CD4-positive, alpha-beta T cell treated with Interleukin-1 beta for 1 hour (primary cell): ENCODE measurements at places on chromosomes 11 and 22.

DNA sequence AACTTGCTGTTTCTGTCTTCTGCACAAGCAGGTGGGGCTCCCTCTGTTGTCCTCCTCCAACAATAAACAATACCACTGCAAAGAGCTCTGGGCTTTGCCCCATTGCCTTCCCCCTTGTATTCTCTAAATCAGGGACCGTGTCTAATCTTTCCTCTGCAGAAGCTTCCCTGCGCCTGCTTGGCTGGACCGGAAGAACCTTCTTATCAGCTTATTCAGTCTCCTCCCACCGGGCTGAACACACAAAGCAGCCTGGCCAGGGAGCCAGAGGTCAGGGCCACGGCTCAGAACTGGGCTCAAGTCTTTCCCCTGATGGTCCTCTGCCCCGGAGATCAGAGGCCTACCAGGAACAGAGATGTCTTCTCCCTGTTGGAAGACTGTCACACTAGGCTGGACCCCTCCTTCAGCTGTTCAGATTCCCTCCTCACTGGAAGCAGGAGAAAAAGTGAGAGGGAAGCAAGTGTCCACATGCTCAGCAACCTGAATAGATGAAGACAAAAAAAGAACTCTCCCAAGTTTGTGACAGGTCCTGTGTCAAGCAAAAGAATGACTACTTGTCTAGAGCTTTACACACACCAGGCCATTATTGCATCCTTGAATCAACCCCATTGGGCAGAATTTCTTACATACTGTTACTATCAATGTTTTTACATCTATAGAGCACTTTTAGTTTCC is 63.7 kb downstream of the RAB30 start:
- DNase-seq, result no peak

GRCh38 chr22:17876306-17876831 is 102.1 kb upstream of the BID start:
- no peak for DNase-seq

GRCh38 chr11:116360221-116360941 is 412.4 kb downstream of the BUD13 start:
- DNase-seq, result no peak

GRCh38 chr11:76623884-76624419 is 46.6 kb downstream of the LRRC32 start:
- DNase-seq, result no peak

- peak; percentile 44 for DNase-seq
Observed at GRCh38 chr22:37906364-37907008, 389 bp downstream of the MICALL1 start.

- no peak for DNase-seq
Observed at GRCh38 chr22:20868025-20868962, 9.5 kb downstream of the SNAP29 start.

GRCh38 chr11:121536126-121536525 is 83.4 kb upstream of the SORL1-AS1 start:
- no peak for DNase-seq

DNA sequence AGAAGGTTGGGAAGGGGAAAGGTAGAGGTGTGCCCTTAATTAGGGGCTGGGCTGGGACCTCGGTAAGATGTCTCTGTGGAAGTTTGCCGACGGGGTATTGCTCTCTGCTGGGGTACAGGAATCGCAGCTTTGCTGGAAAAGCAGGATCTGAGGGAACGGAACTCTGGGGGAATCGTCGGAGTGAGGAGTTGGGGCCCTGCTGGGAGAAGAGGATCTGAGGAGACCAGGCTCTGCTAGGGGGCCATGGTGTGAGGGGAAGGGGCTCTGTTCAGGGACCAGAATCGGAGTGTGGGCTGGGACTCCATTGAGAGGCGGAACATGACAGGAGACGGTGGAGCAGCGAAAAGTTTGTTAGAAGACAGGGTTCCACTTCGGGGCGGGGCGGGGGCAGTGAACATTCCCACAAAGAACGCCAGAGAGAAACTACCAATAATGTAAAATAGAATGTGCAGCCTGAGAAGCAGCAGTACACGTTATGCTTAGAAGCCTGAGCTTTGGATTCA is 456 bp downstream of the AAMDC start:
- no peak for DNase-seq

GRCh38 chr11:17790453-17790852 is 55.9 kb downstream of the KCNC1 start:
- DNase-seq, result no peak

DNA sequence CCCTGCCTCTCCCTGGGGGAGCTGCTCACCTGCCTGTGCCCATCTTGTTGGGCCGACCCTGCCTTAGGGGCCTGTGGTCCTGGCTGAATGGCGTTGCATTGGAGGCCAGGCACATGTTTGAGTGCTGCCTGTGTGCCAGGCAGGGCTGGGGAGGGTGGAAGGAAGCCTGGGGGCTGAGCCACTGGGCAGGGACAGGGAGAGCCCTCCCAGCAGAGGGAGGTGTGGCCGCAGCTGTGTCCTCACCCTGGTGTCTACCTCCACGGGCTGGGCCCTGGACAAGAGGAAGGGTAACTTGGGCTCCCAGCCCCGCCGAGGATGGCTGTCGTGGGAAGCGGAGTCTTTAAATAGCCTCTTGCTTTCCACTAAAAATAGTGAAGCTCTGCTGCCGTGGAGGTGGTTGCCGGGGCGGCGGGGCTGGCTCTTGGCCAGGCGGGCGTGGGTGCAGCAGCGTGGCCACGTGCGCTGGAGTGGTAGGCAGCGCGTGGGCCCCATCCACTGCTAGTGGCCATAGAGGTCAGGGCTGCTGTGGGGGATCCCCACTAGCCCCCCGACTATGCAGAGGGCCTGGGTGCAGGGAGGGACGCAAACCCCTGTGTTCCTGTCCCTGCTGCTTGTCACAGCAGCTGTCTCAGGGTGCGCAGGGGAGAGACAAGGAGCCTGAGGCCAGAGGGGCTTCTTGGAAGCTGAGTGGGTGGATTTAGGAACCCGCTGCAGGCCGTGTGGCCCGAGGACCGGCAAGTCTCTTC is 6.2 kb downstream of the ZDHHC8 start:
- DNase-seq, result no peak

DNA sequence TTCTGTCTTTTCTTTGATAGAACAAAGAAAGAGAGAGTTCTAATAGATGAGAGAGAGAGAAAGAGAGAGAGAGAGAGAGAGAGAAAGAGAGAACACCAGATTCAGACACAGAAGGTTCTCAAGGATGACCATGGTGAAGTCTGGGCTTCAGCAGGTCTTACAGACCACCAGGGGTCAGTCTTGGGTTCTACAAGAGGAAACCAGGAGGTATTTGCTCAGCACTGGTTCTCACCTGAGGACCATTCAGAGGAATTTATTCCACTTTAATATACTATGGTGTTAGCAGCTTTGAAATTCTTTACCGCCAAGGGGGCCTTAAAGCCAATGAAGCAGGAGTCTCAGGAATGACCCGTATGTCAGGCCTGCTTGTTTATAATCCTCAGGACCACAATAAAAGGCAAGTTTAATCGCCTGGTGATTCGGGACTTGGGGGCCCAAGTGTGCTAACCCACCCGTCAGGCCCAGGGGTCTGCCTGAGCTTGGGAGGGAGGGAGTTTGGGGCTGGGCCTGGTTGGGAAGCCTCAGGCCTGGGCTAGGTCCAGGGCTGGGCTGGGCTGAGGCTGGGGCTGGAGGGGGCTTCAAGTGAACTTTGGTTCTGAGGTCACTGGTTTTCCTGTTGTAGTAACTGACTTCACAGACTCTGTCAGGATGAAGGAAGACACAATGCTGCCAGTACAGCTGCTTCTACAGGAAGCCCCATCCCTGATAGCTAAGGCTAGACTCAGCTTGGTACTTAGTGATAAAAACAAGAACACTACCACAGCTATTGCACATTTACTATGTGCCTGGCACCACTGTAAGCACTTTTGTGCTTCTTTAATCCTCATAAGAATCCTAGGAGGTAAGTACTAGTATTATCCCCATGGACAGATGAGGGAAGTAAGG is 179.2 kb upstream of the ZBED5 start:
- DNase-seq, result peak; percentile 28

DNA sequence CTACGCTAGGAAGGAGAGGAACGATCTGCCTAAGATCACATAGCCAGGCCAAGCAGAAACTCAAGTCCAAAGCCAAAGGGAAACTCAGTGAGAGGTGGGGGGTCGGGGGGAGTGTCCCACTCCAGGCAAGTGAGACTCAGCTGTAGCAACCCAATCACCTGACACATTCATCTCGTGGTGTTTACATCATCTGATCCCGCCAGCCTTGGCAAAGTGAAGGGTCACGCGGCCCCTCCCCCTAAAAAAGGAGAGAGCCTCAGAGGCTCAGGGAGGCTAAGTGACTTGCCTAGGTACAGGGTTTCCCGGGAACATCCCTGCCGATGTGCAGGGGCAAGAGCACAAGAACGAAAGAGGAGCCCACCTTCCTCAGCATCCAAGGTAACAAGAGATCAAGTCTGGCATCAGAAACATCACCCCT is 21.5 kb downstream of the MYH9 start:
- DNase-seq, result no peak
